ENCODE measurements at places on chromosomes 2 and 18. TPM values are rescaled to one million over a fixed set of nuclear protein-coding genes. Genes with fewer than 3 reads are reported as not detected.

C2orf15 gene
- 9.1 TPM for polyA plus RNA-seq

PLCL1 gene
- polyA plus RNA-seq, result 14.2 TPM

GRCh38 chr2:150985741-150986140 is 275.9 kb downstream of the RBM43 start:
- no peak for DNase-seq

GRCh38 chr2:78541088-78541450 is 484.4 kb upstream of the REG3G start:
- no peak for DNase-seq

DNA sequence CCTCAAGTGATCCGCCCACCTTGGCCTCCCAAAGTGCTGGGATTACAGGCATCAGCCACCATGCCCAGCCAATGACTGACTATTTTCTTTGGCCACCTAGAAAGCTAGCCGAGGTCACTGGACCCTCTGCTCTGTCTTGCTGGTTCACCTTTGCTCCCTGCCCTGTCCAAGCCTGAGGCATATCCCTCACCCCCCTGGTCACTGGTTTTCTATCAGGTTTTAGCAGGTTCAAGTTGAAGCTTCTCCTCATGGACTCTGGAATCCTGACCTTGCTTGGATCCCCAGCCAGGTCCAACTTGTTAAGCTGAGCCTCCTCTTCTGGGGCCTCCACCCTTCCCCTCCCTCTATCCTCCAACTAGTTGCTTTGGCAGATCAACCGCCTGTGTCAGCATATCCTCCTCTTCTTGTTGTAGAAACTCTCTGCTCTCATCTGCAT is 33.4 kb downstream of the PAX8 start:
- no peak for DNase-seq

GRCh38 chr2:226211439-226211838 is 588.2 kb downstream of the IRS1 start:
- DNase-seq, result no peak

DNA sequence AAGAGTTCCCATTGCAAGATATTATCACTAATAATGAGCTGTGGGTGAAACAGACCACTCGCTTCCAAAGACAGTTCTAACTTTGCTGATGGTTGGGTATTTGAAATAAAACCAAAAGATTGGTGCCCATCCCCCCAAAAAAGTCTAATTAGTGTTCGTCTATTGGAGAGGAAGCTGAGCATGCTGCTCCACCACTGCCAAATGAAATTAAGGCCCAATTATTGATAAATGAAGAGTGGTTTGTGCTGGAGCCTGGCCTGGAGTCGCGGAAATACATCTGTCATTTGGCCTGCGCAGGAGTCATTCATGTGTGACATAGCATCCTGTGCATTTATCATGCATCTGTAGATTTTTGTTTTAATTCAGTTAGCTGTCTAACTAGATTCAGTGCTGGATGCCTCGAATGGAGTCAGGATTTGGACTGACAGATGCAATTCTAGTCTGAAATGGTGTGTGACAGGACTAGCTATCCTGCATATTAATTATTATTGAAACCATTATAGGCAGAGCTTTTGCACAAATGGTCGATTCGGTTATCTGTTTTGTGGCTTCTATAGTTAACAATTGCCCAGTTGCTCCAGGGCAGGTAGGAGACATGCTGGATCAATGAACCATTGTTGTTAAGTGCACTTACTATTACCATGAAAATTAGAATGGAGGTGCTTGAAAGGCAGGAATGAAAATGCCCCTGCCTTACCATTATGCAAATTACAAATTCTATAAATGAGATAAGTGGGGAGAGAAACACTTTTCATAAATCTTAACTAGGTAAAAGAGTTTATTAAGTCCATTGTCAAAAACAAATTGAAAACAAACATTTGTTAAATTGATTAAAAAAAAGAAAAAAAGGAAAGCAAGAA is 450.4 kb upstream of the TCF4 start:
- DNase-seq, result no peak

GRCh38 chr2:53356291-53356905 is 411.2 kb upstream of the CHAC2 start:
- no peak for DNase-seq

DNA sequence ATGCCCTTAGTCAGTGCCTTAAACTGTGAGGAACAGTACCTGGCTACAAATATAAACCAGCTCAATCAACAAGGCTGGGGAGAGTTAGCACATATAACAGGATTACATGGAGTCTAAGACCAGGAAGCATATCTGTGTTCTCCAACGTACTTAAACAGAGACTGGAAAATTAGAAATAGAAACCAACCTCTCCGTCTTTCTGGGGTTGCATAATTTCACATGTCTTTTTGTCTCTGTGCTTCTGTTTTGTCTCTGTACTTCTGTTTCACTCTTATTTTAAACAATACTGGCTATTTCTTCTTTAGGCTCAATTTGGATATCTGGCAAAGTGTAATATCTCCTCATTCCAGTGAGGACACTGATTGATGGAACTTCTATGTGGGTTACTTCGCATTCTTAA is 749.0 kb upstream of the ZEB2 start:
- DNase-seq, result no peak

DNA sequence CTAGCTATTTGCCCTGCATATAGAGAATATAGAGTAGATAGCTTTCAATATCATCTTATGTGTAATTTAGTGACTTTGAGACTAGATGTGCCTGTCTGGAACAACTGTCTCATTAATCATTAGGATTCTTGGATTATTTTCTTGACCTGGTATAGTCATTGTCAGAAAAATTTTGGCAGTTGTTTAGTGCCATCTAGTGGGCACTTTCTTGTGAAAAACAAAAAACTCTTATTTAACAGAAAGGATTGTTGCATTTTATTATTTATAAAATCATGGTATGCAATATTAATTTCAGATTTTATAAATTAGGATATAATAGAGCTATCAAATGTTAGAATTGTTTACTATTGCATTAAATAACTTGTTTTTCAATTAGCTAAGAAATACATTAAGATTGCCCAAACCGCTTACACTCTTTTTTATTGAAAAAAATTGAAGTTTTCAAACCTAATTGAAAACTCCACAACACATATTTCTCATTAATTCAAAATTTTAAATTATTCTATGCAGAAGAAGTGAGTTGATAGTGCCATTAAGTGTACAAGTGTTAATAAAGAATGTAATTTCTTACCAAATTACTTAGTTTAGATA is 80.3 kb downstream of the DYNAP start:
- no peak for DNase-seq

GRCh38 chr2:42223067-42223854 is 54.1 kb downstream of the EML4 start:
- DNase-seq, result no peak
